ENCODE measurements at places on chromosomes 3 and 15. TPM values are rescaled to one million over a fixed set of nuclear protein-coding genes. Genes with fewer than 3 reads are reported as not detected.
A peak's percentile ranks its signal among the peaks of the same experiment; 100 is the strongest.

GRCh38 chr3:29004885-29005599 is 275.8 kb upstream of the RBMS3 start:
- DNase-seq, result no peak
- no peaks in the 10 kb centered on the region for H3K4me1 ChIP-seq
- H3K27me3 ChIP-seq, result no peaks in the 10 kb centered on the region
- H3K36me3 ChIP-seq, result no peaks in the 10 kb centered on the region
- H3K27ac ChIP-seq, result no peak overlapping the region
- H3K4me3 ChIP-seq, result no peak overlapping the region

DNA sequence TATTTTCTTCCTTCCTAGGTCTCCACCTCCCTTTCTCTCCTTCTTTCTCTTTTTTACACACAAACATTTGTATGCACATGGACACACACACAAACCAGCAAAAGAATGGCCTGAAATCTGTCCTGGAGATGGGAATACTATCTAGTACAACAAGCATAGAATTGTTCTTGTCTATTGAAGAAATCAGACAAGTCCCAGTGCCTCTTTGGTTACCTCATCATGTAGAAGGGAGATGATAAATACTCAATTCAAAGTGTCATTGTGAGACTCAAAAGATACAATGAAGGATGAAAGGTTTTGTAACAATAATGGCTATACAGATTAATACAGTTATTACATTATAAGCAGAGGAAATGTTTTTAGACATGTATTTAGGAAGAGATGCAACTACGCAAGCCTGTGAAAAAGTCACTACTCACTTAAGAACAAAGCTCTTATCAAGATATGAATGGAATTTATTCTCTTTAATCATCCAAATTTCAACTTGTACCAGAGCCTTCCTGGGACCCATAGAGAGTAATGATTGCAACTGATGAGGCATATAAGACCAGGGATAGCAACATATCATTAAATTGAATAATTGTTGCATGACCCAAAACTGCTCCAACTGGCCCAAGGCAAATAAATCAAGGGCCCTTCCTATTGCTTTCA is 43.2 kb downstream of the P3H2 start:
- H3K4me1 ChIP-seq, result no peaks in the 10 kb centered on the region
- no peak overlapping the region for H3K27ac ChIP-seq
- H3K4me3 ChIP-seq, result no peak overlapping the region
- DNase-seq, result no peak

ROBO2 gene
- not detected for total RNA-seq

DNA sequence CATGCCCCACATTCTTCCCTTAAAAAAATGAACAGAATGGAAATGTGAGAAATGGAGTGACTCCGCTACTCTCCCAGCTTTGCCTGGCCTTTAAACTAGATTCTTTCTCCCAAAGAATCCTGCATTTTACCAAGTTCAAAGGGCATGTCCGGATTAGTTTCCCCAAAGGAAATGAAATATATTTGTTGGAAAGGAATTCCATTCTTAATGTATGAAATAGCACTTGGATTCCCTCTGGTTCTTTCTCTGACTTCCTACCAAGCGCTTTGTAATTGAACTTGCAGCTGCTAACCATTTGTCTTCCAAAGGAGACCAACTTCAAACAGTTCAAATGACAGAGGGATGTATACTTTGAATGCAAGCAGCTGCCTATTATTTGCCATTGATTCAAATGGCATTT is 18.9 kb downstream of the MAP2K1 start:
- DNase-seq, result no peak
- peaks cover 5% of the 10 kb centered on the region for H3K36me3 ChIP-seq
- no peak overlapping the region for H3K27ac ChIP-seq

TP63 gene
- 1.6 TPM for total RNA-seq

HHLA2 gene
- total RNA-seq, result 1.9 TPM

RYR3 gene
- not detected for total RNA-seq

DNA sequence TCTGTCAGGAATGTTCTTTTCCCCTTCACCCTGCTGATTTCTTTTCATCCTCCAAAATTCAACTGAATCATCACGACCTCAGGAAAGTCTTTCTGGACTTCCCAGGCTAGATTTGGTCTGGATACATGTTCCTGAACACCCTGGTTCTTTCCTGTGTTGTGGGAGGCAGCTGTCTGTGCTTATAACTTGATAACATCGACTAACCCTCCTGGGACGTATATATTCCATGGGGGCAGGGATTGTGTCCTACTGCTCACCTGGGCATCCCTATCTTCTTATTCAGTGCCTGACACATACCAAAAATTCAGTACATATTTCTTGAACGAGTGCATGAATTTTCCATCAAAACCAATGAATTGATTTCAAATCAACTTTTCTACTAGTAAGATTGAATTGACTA is 47.6 kb upstream of the MEF2A start:
- no peak overlapping the region for H3K27ac ChIP-seq
- H3K4me1 ChIP-seq, result peaks cover 9% of the 10 kb centered on the region
- H3K4me3 ChIP-seq, result no peak overlapping the region
- peaks cover 7% of the 10 kb centered on the region for H3K27me3 ChIP-seq
- no peaks in the 10 kb centered on the region for H3K36me3 ChIP-seq

- H3K4me3 ChIP-seq, result peak overlapping the region; percentile 94
- H3K27me3 ChIP-seq, result no peaks in the 10 kb centered on the region
- H3K36me3 ChIP-seq, result no peaks in the 10 kb centered on the region
- H3K27ac ChIP-seq, result no peak overlapping the region
- no peak for DNase-seq
Measured at GRCh38 chr3:138914870-138915502, 32.0 kb downstream of the FOXL2 start.

RARB gene
- not detected for total RNA-seq

GRCh38 chr3:95707268-95707667 is 1107.1 kb upstream of the EPHA6 start:
- H3K27ac ChIP-seq, result no peak overlapping the region
- no peak overlapping the region for H3K4me3 ChIP-seq
- H3K4me1 ChIP-seq, result no peaks in the 10 kb centered on the region
- no peaks in the 10 kb centered on the region for H3K27me3 ChIP-seq
- H3K36me3 ChIP-seq, result no peaks in the 10 kb centered on the region

- no peak for DNase-seq
- H3K27me3 ChIP-seq, result no peaks in the 10 kb centered on the region
- no peaks in the 10 kb centered on the region for H3K4me1 ChIP-seq
- H3K4me3 ChIP-seq, result no peak overlapping the region
Measured at GRCh38 chr3:143139762-143140161, 20.2 kb downstream of the CHST2 start.

- H3K4me3 ChIP-seq, result no peak overlapping the region
- peaks cover 5% of the 10 kb centered on the region for H3K4me1 ChIP-seq
- no peak for DNase-seq
- no peaks in the 10 kb centered on the region for H3K36me3 ChIP-seq
- no peak overlapping the region for H3K27ac ChIP-seq
- H3K27me3 ChIP-seq, result peaks cover 5% of the 10 kb centered on the region
Measured at GRCh38 chr15:73078722-73079121, 26.5 kb downstream of the NEO1 start.

DNA sequence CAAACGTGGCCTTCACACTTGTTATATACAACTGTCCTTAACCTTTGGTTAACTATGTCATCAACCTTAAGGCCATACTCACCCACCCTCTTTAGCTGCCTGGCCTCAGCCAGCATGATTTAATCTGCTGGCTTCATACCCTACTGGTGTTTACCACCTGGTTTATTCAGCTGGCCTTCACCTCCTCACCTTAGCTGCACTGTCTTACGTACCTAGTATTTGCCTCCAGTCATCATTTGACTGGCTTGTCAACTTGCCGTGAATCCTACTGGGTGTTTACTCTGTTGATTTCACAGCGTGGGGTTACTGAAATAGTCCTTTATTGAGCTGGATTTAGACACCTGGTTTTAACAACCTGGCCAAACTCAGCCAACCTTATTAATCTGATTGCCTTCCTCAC is 102.8 kb downstream of the IL12A start:
- H3K27me3 ChIP-seq, result no peaks in the 10 kb centered on the region
- no peak overlapping the region for H3K4me3 ChIP-seq
- DNase-seq, result no peak
- no peaks in the 10 kb centered on the region for H3K4me1 ChIP-seq

DNA sequence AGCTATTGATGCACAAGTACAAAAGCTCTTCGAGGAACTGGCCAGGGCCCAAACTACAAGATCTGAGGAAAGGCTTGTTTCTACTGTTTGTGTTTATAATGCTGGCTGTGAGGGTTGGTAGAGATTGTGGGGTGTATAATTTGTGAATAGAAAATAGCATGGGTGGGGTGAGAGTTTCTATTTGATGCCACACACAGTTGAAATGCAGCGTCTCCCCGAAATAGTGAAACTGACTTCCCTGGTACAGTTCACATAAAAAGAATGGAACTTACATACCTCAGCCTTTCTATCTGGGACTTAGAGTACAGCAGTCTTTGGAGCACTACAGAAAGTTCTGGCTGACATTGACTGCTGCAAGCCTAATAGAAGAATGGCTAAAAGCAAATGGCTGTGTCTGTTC is 91.3 kb downstream of the DTWD1 start:
- no peak overlapping the region for H3K4me3 ChIP-seq
- DNase-seq, result no peak
- H3K27ac ChIP-seq, result no peak overlapping the region

DNA sequence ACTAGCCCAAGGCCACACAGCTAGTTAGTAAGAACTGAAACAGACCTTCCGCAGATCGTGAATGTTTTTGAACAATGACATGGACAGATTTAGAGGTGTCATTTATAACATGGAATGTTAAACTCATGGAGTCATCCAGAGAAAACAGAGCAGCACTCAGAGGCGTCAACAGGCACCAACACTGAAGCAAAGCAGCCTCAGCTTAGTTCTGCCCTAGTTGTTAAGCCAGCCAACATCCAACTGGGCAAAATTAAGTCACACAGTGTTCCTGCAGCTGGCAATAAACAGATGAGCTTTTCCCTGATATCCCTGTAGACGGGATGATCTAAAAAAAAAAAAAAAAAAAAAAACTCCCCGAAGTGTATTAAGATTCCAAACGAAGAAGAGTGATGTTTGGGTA is 13.6 kb downstream of the DCLK3 start:
- no peaks in the 10 kb centered on the region for H3K36me3 ChIP-seq
- H3K4me1 ChIP-seq, result no peaks in the 10 kb centered on the region
- no peak overlapping the region for H3K4me3 ChIP-seq
- no peak for DNase-seq
- peaks cover 11% of the 10 kb centered on the region for H3K27me3 ChIP-seq
- no peak overlapping the region for H3K27ac ChIP-seq

- no peaks in the 10 kb centered on the region for H3K36me3 ChIP-seq
- H3K4me3 ChIP-seq, result peak overlapping the region; percentile 75
- H3K27ac ChIP-seq, result no peak overlapping the region
Measured at GRCh38 chr3:111999484-112000324, 982 bp downstream of the TAGLN3 start.

GRCh38 chr3:173902871-173903270 is 505.3 kb downstream of the NLGN1 start:
- no peaks in the 10 kb centered on the region for H3K36me3 ChIP-seq
- H3K27me3 ChIP-seq, result no peaks in the 10 kb centered on the region
- H3K4me1 ChIP-seq, result no peaks in the 10 kb centered on the region

ADAMTS17 gene
- 2.4 TPM for total RNA-seq

BDH1 gene
- total RNA-seq, result 76.9 TPM

GRCh38 chr15:64501396-64501715 is 41.0 kb downstream of the ZNF609 start:
- H3K36me3 ChIP-seq, result peaks cover 7% of the 10 kb centered on the region
- H3K4me1 ChIP-seq, result peaks cover 70% of the 10 kb centered on the region

DNA sequence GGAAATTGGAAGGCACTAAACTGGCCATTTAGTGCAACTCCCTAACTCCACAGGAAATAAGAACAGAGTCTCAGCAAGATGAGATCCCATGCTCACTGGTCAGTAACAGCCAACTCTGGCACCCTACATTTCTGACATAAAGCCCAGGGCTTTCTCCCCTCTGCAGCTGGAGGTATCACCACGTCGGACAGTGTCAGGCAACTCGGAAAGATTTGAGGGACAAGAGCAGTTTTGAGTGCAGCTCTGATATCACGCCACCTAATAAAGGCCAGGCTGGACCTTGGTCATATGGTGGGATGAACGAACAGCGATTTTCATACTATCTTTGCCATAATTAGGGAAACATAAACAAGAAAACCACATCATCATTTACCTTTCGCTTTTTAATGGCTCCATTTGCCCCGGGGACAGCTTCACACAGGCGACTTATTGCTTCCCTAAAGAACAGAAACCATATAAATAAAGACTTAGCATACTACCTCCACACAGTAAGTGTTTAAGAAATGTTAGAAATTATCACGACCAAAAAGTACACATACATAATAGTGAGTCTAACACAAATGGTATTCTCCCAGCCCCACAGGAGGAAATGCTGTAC is 12.5 kb downstream of the EID1 start:
- H3K4me3 ChIP-seq, result no peak overlapping the region
- no peaks in the 10 kb centered on the region for H3K36me3 ChIP-seq
- peaks cover 17% of the 10 kb centered on the region for H3K4me1 ChIP-seq
- no peak for DNase-seq

- no peaks in the 10 kb centered on the region for H3K27me3 ChIP-seq
- DNase-seq, result no peak
- no peaks in the 10 kb centered on the region for H3K36me3 ChIP-seq
- H3K4me1 ChIP-seq, result no peaks in the 10 kb centered on the region
- H3K27ac ChIP-seq, result no peak overlapping the region
Measured at GRCh38 chr3:181917027-181917426, 205.3 kb downstream of the SOX2 start.

DNA sequence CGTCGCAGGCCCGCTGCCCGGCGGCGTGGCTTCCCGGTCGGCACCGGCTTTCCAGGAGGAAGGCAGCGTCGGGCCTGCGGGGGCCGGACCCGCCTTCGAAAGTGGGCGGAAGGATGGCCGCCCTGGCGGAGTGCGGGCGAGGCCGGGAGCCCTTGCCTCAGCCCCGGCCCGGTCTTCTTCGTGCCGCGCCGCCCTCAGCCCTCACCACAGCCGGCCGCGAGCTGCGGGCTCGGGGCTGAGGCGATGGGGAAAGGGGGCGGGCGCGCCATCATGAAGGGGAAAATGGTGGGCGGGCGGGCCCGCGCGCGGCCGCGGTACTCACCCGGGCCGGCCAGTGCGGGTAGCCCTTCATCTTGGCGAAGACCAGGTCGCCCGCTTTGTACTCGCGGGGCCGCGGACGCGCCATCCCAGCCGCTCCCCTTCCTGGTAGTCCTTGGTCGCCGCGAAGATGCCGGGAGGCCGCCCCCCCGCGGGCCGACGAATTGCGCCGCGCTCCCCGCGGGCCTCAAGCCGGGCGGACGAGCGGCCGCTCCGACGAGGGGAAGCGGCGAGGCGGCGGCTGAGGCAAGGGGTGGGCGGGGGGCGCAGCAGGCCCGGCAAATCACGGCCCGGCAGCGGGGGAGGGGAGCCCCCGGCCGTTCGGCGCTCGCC is 489 bp downstream of the HDGFL3 start:
- DNase-seq, result peak; percentile 37
- peaks cover 18% of the 10 kb centered on the region for H3K4me1 ChIP-seq
- no peak overlapping the region for H3K4me3 ChIP-seq
- H3K36me3 ChIP-seq, result no peaks in the 10 kb centered on the region
- peaks cover 30% of the 10 kb centered on the region for H3K27me3 ChIP-seq
- H3K27ac ChIP-seq, result no peak overlapping the region

GRCh38 chr15:43376017-43376705 is 5.3 kb downstream of the TUBGCP4 start:
- DNase-seq, result peak; percentile 39
- H3K36me3 ChIP-seq, result peaks cover 25% of the 10 kb centered on the region
- H3K4me3 ChIP-seq, result no peak overlapping the region
- H3K4me1 ChIP-seq, result peaks cover 14% of the 10 kb centered on the region

All from activated T-cell treated with anti-CD3 and anti-CD28 coated beads, Interleukin-2, amount 50 U/mL, for 72 hours (primary cell).